Left kidney (tissue), 8 donors: ENCODE measurements at places on chromosomes 3 and 15. TPM values are rescaled to one million over a fixed set of nuclear protein-coding genes. Genes with fewer than 3 reads are reported as not detected.

Gene REC114
- not detected for polyA plus RNA-seq

Gene IQCF5
- not detected for polyA plus RNA-seq

Gene PAK6
- 6.5 TPM for polyA plus RNA-seq

Gene CA12
- 151 TPM for polyA plus RNA-seq

Gene LNP1
- 6.8 TPM for polyA plus RNA-seq

Gene CCR4
- 0.18 TPM for polyA plus RNA-seq

Gene ZNF770
- polyA plus RNA-seq, result 82.0 TPM

Gene FANCD2OS
- polyA plus RNA-seq, result 0.81 TPM

Gene NUP210
- polyA plus RNA-seq, result 28.9 TPM

Gene KNG1
- polyA plus RNA-seq, result 56.9 TPM

Gene CFAP100
- 1.7 TPM for polyA plus RNA-seq

DNA sequence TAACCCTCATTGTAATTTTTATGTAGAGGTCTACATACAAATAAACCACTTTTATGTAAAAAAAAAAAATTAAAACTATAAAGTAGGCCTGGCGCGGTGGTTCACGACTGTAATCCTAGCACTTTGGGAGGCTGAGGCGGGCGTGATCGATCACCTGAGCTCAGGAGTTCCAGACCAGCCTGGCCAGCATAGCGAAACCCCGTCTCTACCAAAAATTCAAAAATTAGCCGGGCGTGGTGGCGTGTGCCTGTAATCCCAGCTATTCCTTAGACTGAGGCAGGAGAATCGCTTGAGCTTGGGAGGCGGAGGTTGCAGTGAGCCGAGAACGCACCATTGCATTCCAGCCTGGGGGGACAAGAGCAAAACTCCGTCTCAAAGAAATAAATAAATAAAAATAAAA is 766 bp upstream of the SLC12A6 start:
- no peak for DNase-seq

- no peak for DNase-seq
Measured at GRCh38 chr3:163877805-163878204, 1200.5 kb downstream of the SI start.

DNA sequence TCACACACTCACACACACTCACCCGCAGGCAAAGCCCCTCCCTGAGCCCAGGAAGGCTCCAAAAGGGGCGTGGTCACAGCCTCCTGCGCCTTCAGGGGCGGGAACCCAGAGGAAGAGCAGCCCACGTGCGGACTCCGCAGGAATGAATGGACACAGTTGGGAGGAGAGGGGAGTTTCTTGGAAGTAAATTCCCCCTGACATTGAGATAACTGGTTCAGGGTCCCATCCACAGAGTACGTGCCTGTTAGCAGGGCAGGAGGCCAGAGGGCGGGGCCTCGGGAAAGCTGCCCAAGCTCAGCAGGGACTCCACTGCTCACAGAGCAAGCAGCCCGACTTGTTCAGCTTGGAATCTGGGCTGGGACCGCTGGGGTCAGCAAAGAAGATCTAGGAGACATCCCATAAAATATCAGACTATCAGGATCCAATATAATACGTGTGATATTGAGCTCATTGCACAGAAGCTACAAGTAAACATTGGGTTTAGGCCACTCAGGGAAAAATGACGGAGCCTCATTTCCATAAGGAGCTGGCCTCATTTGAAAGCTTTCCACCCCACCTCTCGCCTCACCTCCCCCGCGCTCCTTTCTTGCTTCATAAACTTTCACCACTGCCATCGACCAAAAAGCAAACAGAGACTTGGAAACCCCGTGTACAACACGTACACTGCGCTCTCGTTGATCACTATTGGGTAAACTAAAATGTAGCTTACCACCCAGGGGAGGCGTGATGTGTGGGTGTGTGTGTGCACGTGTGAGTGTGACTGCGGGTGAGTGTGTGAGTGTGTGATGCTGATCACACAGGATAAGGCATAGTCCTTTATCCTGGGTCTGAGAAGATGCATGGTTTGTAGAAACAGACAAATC is 36.0 kb downstream of the TM2D3 start:
- DNase-seq, result peak; percentile 65

GRCh38 chr3:119294696-119295671 is 801 bp downstream of the ARHGAP31 start:
- peak; percentile 64 for DNase-seq

DNA sequence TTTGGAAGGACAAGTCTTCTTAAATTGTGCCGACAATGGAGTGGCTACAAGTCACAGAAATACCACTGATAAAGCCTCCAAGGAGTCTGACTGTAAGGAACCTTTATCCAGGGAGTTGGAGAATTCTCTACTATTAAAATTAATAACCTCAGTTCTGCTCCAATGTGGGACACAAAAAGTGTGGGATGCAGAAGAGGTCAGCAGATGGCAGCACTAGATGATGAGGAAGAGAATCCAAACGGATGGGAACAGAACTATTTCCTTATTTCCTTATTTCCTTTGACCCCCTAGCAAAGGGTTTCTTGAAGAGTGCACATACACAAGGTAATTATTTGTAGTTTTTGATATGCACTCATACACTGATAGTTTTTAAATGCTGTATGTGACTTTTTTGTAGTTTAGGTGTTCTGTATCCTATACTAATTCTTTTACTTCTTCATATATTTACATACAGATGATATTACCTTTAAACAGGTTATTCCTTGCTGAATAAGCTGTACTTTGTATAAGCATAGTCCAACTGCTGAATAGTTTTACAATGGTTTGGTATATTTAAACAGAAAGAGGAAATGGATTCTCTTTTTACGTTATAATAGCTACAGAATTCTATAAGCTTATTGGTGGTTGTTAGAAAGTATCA is 25.6 kb upstream of the NLGN1 start:
- DNase-seq, result peak; percentile 3

- DNase-seq, result no peak
Measured at GRCh38 chr3:193814166-193814892, 221.3 kb downstream of the OPA1 start.

GRCh38 chr15:95078003-95078402 is 846.6 kb downstream of the MCTP2 start:
- DNase-seq, result no peak

DNA sequence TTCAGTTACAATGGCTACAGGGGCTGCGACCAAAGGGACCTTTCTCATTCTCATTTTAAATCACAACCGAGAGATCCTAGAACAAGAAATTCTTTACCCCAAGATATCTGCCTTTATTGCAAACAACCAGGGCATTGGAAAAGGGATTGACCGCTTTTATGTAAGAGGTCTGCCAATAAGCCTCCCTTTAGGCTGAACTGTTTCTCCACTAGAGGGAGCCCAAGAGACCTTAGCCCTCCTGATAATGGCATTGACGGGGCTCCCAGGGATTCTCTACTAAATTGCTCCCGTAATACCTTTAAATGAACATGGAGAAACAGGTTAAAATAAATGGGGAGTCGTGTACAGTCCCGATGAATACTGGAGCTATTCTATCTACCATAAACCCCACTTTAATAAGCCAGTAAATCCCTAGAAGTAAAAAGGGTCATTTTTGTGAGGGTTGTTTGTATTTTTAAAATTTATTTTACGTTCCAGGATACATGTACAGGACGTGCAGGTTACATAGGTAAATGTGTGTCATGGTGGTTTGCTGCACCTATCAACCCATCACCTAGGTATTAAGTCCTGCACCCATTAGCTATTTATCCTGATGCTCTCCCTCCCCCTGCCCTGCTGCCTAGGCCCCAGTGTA is 7.5 kb upstream of the IGSF10 start:
- DNase-seq, result no peak

DNA sequence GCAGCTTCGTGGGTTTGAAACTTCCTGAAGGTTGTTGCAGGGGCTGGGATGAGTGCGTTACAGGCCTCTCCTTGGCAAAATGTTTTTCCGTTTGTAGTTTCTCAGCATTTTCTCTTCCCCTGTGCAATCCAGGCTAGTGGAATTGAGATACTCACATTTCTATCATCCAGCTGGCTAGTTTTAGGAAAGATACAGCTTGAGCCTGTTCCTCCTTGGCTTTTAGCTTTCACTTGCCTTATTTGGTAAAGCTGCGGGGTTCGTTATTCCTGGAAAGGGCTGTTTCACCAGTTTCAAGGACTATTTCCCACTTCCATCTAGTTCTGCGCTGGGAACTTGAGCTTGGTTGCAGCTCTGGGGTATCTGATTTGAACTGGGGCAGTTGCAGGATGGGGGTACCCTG is 90.3 kb downstream of the ITPR1 start:
- DNase-seq, result no peak

DNA sequence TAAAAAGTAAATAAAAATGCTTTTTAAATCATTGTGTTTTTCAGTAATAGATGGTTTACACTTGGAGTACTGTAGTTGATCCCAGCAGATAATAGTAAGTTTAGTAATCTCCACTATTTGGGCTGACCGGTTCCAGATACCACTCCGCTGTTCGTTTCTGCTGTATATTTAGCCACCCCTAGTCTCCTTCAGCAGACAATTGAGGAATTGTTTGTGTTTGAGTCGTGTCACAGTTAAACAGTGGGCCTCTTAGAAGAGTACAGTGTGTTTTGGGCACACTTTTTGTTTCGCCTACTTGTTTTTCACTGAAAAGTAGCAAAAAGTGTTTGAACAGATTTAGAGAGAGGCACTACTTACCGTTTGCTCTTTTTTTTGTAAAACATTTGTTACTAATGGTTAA is 33.2 kb downstream of the PAK2 start:
- no peak for DNase-seq

DNA sequence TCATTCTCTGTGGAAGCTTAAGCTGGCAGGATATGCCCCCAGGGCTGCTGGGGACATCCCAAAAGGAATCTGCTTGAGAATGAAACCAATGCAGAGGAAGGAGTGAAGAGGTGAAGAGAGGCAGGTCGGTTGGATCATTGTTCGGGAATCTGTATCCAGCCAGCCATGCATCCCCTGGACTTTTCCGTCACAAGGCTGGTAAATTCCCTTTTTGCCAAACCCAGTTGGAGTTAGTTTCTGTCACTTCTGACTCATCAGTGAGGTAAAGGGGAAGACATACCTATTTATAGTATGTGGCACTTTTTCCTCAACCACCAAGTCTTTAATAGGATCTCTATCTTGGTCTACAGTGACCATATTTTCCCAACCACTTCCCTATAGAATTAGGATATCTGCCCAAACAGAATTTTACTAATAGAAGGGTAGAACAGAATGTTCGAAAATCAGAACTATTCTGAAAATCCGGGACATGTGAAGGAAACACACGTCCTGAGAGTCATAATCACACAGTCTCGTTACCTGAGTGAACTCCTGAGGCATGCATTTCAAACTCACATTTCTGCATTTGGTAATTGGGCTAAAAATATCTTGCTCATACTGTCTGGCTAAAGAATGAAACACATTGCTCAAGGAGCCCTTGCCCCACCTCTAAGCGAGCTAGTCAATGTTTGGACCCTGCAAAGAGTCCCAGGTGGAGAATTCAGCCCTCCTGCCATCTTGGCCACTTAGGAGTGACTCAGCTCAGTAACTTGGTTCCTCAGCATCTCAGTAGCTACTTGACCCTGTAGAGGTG is 289.7 kb upstream of the ADAMTS9 start:
- DNase-seq, result no peak

GRCh38 chr3:27630885-27631284 is 91.2 kb downstream of the EOMES start:
- DNase-seq, result no peak

GRCh38 chr3:105580296-105580965 is 213.7 kb downstream of the ALCAM start:
- DNase-seq, result no peak

GRCh38 chr15:38863381-38863780 is 298.8 kb upstream of the RASGRP1 start:
- no peak for DNase-seq

GRCh38 chr3:159366476-159366875 is 564.6 kb downstream of the MFSD1 start:
- no peak for DNase-seq

DNA sequence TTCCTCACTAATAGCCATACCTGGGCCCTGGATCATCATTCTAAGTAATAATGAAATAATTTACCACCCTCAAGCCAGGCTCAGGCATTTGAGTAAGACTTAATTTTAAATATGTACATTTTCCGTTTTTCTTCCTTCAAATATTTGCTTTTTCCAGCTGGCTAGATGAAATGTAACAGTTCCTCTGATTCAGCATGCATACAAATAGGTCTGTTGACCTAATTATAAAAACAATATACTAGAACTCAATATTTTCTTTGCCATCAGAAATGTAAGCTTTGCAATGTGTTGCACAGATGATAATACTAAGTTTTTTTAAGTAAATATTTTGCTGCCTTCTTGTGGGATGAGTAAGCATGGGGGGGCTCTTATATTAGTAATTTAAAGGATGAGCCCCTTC is 91.6 kb downstream of the FEZF2 start:
- DNase-seq, result no peak

GRCh38 chr15:85274315-85275050 is 105.9 kb upstream of the AKAP13 start:
- no peak for DNase-seq

- DNase-seq, result peak; percentile 10
Measured at GRCh38 chr3:76585794-76586392, 454.0 kb upstream of the ROBO2 start.

- DNase-seq, result no peak
Measured at GRCh38 chr15:80997692-80998091, 3.0 kb upstream of the TLNRD1 start.

- no peak for DNase-seq
Measured at GRCh38 chr3:58154626-58155449, 55.9 kb downstream of the DNASE1L3 start.

GRCh38 chr15:77557564-77557963 is 75.1 kb downstream of the LINGO1 start:
- no peak for DNase-seq

DNA sequence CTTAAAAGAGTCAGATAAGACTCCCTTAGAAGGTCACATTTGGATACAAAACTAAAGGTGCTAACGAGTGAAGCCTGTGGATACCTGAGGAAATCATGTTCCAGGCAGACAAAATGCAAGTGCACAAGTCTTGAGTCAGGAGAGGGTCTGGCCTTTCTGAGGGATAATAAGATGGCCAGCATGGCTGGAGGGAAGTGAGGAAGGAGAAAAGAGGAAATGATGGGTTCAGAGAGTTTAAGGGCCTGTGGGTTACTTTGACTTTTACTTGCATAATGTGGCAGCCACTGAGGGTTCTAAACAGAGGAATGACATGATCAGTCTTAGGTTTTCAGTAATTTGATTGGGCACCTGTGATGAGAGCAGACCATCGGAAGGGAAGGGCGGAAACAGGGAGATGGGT is 3.5 kb upstream of the ROPN1B start:
- DNase-seq, result no peak

GRCh38 chr3:39937315-39937714 is 127.9 kb downstream of the MYRIP start:
- DNase-seq, result no peak

DNA sequence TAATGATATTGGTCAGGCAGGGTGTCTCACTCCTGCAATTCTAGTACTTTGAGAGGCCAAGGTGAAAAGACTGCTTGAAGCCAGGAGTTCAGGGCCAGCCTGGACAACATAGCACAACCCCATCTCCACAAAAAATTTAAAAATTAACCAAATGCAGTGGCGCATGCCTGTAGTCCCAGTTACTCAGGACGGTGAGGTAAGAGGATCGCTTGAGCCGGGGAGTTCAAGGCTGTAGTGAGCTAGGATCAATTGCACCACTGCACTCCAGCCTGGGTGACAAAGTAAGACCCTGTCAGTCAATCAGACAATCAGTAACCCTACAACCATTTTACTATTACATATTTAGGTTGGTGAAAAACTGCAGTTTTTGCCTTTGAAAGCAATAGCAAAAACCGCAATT is 43.0 kb downstream of the RBM15B start:
- DNase-seq, result no peak
